ENCODE measurements at places on chromosomes 1 and 21. TPM values are rescaled to one million over a fixed set of nuclear protein-coding genes. Genes with fewer than 3 reads are reported as not detected.

DNA sequence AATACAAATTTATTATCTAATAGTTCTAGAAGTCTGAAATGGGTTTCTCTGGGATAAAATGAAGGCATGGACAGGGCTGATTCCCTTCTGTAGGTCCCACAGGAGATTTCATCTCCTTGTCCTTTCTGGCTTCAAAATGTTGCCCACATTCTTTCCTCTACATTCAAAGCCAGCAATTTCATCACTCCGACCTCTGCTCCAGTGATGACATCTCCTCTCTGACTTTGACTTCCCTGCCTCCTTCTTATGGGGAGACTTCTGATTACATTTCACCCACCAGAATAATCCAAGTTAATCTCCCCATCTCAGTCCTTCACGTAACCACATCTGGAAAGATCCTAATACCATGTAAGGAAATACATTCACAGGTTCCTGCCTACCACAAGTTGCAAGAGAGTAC, 358.0 kb upstream of the C1orf87 start:
- no peak for DNase-seq

GRCh38 chr1:16208270-16208987, 4.0 kb downstream of the ARHGEF19 start:
- no peak for DNase-seq

- no peak for DNase-seq
Observed at GRCh38 chr1:43952731-43953346, 6.1 kb downstream of the IPO13 start.

GRCh38 chr1:25765923-25766589, 33.9 kb upstream of the SELENON start:
- peak; percentile 63 for DNase-seq

DNA sequence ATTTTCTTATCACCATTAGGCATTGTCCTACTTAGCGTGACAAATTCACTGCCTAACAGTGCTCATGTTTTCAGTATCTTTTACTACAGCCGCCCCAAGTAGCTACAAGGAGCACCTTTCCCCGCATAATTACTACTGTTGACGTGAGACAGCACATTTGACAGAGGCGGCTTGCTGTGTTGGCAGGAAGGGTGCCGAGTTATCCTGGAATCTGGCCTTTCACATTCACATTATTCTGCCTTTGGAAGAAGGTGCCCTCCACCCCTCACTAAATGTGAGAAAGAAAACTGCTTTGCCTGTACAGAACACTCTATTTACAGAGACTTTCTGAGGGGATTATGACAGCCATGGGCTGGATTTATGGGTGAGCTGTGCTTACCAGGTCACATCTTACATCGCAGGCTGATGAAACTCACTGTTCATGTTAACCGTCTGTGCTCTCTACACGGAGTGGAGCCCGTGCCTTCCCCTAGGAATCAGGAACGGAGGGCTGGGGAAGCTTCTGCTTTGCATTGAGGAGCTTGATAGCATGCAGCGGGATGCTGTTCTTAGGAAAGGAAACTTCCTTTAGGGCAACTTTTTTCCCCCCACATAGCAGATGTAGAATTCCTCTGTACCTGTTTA, 148.0 kb upstream of the ZRANB2 start:
- DNase-seq = no peak

DNA sequence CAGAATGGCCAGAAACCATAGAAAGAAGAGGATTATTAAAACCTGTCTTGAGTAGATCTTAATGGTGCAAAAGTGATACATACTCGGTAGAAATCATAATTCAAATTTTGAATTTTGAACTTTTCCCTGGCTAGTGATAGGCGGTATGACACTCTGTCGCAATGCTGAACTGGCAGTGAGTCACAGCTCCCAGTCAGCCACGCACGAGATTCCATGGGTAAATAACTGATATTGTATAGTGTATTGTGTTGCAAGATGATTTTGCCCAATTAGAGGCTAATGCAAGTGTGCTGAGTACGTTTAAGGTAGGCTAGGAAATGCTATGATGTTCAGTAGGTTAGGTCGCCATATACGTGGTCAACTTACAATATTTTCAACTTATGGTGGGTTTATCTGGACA, 207.0 kb downstream of the SIPA1L2 start:
- DNase-seq = no peak

DNA sequence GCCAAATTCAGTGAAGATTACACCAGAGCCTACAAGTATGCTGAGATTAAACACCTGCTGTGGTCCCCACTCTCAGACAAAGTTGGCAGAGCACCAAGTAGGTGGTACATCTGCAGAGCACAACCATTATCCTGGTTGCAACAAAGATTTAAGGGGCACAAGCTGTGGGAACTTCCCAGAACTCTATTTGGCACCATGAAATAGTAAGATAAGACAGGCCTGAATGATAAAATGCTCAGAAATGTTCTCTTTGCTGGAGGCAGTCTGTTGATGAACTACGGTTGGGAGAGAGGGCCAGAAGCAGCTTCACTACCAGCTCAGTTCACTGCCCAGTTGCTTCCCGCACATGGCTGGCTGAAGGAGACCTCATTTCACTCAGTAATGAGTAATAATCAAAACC, 19.9 kb downstream of the RPL5 start:
- DNase-seq = no peak

Gene GJC2
- 0.70 TPM for total RNA-seq

Gene RAP1A
- 175 TPM for total RNA-seq

Gene F3
- not detected for total RNA-seq
